Stimulated activated CD4-positive, alpha-beta T cell treated with anti-CD3 and anti-CD28 coated beads, Interleukin-1b, Interleukin-23, amount 100 ng/mL, for 1 hour (primary cell): ENCODE measurements at places on chromosomes 1 and 21.

- no peak for DNase-seq
Measured at GRCh38 chr21:42655796-42656770, 2.7 kb downstream of the PDE9A start.

GRCh38 chr1:54401799-54402198 lies 4.4 kb downstream of the SSBP3 start:
- DNase-seq = no peak

GRCh38 chr1:185495007-185495406 lies 178.0 kb upstream of the IVNS1ABP start:
- DNase-seq = no peak

- no peak for DNase-seq
Measured at GRCh38 chr1:214638997-214639396, 36.0 kb downstream of the CENPF start.

DNA sequence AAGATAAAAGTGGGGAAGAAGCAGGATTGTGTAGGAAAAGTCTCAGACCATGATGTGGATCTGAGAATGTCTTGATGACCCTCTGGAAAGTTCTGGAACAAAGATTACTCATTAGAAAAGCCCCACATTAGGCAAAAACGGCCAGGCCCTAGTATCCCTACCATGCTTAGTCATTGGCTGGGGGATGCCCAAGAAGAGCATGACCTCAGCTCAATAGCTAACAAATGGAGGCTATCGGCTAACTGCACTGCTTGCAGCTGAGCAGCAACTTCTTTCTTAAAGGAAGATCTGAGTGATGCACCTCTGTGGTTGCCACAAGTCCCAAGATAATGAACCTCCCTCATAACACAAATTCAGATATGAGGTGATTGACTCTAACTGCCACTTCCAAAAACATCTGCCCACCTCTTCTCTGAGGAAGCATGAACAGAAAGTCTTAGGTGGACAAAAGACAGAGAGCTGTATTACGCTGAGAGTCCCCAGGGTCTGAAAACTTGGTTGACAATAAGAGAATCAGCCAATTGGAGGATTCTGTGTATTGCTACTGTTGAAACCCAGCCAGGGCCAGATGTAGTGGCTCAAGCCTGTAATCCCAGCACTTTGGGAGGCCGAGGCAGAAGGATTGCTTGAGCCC lies 64.6 kb upstream of the AK4 start:
- no peak for DNase-seq

DNA sequence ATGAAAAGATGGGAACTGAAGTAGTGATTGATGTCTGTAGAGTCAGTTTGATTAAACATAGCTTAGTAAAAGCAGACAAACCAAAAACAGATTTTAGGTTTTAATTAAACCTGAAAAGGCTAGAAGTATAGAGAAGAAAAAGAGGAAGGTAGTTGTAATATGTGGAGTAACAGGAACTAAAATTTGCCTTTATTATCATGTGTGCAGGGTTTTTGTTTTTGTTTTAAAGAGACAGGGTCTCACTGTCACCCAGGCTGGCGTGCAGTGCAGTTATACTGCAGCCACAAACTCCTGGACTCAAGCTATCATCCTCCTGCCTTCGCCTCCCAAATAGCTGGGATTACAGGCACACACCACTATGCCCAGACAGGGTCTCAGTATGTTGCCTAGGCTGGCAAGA lies 6.0 kb downstream of the TOR1AIP1 start:
- DNase-seq = no peak
